ENCODE measurements at places on chromosomes 3 and 15.
A peak's percentile ranks its signal among the peaks of the same experiment; 100 is the strongest.

- no peak for DNase-seq
These were observed 246.4 kb downstream of the ZNF621 start for GRCh38 chr3:40771112-40771511.

- DNase-seq: no peak
These were observed 34.3 kb downstream of the ASTE1 start for GRCh38 chr3:130992344-130992743.

GRCh38 chr3:101117980-101118379 lies 124.8 kb upstream of the ABI3BP start:
- DNase-seq: no peak

- DNase-seq: no peak
These were observed 21.2 kb downstream of the MYO9A start for GRCh38 chr15:72096796-72097195.

GRCh38 chr3:140258222-140258724 lies 323.3 kb downstream of the CLSTN2 start:
- DNase-seq: no peak

- DNase-seq: no peak
These were observed 183.7 kb downstream of the NTRK3 start for GRCh38 chr15:88072598-88073390.

- no peak for DNase-seq
These were observed 2.0 kb upstream of the MELTF start for GRCh38 chr3:197031315-197032285.

DNA sequence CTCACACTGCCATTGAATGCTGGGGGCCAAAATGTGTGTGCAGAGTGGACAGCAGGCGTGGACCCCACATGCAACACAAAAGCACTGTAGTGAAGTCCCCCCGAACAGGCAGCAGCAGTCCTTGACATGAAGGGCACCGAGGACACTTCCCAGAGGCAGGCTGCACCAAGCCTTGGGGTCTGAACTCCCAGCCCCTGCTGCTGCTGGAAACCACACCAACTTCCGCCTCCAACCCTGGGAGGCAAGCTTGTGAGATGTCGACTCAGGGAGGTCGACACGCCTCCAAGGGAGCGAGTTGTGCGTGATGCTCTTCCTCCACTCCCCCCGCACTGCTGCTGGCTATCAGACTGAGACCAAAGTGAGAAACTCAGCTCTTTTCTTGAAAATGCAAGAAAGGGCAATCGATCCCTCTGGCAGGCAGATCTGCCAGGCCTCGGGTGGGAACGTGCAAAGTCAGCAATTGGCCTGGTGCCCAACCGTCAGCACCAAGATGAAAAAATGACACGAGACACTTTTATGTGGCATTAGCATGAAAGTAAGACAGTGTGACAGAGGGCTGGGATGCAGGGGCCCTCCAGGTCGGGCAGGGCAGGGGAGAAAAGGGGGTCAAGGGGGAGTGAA lies 43.6 kb downstream of the WHAMM start:
- no peak for DNase-seq

GRCh38 chr3:100368441-100368840 lies 32.4 kb downstream of the TOMM70 start:
- DNase-seq: no peak

DNA sequence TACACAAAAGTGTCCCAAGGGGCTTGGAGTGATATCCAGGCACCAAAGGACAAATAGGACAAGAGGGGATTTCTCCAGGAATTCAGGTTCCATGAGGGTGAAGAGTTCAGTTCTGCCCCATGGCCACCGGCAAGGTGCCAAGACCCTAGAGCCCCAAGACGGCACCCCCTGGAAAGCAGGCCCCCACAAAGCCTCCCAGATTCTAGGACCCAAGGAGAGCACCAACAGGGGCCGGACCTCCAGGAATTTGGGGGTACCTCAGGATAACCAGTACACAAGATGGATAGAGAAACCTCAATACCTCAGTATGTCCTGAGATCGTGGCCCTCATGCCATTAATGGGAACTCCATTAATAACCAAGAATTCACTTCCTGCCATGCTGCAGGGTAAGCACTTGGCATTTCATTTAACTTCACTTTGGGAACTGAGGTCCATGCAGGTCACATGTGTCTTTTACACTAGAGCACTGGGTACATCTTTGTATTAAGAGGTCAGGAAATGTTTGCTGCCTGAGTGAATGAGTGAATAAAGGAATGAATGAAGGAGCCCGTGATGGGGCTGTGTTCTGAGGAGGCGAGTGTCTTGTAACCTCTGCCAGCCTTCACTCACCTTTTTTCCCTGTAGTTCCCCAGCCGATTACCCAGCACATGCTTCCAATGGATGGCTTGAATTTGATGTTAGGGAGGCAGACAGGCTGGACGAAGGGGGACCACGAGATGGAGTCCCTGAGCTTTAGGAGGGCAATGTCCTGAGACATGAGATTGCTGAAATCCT lies 15.5 kb upstream of the PRSS50 start:
- DNase-seq: peak; percentile 36

- DNase-seq: no peak
These were observed 56.1 kb upstream of the KIF23 start for GRCh38 chr15:69357773-69358771.

- no peak for DNase-seq
These were observed 1.8 kb upstream of the RPP25 start for GRCh38 chr15:74958320-74958907.

DNA sequence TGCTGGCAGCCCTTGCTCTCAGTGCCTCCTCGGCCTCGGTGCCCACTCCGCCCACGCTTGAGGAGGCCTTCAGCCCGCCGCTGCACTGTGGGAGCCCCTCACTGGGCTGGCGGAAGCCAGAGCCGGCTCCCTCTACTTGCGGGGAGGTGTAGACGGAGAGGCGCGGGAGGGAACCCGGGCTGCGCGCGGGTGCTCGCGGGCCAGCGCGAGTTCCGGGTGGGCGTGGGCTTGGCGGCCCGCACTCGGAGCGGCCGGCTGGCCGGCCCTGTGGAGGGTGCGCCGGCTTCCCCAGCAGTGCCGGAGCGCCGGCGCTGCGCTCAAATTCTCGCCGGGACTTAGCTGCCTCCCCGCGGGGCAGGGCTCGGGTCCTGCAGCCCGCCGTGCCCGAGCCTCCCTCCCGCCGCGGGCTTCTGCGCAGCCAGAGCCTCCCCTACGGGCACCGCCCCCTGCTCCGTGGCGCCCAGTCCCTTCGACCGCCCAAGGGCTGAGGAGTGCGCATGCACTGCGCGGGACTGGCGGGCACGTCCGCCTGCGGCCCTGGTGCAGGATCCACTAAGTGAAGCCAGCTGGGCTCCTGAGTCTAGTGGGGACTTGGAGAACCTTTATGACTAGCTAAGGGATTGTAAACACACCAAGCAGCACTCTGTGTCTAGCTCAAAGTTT lies 231.5 kb downstream of the EFHB start:
- DNase-seq: no peak

DNA sequence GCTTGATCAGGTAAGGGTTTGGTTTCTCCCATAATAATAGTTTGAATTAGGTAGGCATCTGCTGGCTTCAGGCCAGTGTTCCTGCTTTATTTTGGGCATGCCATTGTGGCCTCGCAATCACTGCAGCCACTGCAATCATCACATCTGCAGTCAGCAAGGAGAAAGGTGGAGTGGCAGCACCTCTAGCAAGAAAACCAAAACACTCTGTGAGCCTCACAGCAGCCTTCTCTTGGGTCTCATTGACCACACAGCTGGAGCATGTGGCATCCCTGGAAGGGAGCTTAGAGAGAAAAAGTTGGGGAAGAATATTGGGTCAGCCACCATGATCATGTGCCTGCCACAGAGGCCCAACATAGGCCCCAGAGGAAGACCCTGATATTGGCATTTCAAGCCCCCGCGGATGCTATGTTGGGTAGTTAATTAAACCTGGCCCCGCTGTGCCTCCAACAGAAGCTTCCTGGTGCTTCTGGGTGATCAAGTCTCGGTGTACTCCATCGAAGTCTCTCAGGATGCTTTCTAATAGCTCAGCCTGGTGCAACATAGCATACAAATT lies 158.0 kb upstream of the UBE2E1 start:
- no peak for DNase-seq

- no peak for DNase-seq
These were observed 81.7 kb downstream of the DHX30 start for GRCh38 chr3:47884603-47885002.

GRCh38 chr3:167712445-167712844 lies 22.2 kb downstream of the PDCD10 start:
- no peak for DNase-seq

DNA sequence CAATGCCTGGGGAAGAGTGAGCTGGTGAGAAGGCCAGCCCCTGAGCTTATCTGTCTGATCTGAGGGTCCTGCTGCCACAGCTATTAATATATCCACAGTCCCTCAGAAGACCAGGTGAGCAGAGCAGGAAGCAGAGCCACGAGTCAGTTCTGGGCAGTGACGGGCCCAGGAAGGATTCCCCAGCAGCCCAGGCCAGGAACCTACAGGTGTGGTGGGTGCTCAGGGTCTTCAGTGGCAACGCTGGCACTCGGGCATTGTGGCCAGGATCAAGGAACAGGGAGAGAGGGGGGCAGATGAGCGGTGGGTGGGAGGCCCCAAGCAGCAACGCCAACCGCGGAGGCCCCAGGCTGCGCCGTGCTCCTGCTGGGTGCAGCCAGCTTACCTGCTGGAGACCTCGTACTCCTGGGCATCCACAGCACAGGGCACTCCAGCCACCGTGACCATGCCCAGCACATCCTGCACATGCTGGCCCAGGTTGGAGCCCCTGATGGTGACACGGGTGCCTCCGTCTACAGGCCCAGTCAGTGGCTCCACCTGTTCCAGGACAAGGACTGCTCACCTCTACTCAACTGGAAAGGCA lies 12.3 kb downstream of the PLXNB1 start:
- DNase-seq: no peak

DNA sequence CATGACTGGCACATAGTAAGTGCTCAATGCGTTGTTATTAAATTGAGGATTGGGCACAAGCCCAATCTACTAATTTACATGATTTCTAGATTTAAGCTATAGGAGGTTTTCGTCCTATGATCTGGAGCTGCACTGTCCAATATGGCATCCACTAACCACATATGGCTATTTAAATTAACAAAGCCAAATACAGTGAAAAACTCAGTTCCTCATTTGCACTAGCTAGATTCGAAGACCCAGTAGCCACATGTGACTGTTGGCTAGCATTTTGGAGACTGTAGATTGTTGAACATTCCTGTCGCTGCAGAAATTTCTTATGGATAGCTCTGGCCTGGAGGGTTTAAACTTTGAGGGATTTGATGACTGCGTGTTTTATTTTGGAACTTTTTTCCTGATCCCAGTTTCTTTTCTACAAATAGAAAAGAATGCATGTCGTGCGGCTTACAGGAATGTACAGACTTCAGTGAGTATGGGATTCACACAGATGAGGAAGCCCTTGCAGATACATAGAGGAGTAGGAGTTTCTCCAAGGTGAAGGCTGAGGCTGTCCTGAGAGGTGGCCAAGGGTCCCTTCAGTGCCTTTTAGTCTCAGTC lies 82.8 kb downstream of the SLCO3A1 start:
- no peak for DNase-seq

DNA sequence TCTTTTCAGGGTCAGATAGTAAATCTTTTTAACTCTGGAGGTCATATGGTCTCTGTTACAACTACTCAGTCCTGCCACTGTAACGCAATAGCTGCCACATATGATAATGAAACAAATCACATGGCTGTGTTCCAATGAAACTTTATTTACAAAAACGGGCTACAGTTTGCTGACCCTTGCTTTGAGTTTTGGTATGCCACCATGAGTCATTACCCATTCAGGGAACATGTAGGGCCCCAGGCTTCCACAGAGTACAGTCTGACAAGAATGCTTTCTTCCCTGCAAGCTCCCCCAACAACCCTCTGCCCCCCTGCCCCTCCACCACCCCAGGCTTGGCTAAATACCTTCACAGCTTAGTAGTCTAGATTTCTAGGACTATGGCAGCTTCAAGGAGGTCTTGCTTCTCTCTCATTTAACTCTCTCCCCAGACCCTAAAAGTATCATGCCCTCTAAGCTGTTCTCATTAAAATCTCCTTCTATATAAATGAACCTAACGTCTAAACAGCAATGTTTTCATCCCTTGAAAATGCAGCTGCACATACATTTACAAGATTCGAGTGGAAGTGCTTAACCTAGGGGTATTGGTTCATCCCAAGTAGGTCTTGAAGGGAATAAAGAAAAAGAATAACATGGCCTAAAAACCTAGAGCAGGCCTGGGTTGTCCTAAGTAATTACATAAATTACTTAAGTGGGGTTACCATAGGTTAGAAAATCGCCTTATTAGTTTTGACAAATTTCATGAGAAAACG lies 117.8 kb upstream of the PRICKLE2 start:
- DNase-seq: no peak

DNA sequence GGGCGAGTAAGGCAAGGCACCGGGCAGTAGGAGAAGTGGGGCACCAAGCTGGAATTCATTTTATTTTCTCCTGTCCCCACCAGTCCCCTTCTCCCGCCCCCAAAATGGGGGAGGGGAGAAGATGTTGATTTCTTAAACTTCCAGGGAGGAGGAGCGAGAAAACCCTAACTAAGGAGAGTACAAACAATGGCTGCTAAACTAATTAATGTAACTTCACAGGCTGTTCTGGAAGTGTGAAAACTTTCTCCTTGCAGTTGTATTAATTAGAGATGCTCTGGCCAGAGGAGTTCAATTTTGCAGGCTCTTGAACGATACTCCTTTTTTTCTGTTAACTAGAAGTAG lies 11.5 kb downstream of the ZIC4 start:
- no peak for DNase-seq

DNA sequence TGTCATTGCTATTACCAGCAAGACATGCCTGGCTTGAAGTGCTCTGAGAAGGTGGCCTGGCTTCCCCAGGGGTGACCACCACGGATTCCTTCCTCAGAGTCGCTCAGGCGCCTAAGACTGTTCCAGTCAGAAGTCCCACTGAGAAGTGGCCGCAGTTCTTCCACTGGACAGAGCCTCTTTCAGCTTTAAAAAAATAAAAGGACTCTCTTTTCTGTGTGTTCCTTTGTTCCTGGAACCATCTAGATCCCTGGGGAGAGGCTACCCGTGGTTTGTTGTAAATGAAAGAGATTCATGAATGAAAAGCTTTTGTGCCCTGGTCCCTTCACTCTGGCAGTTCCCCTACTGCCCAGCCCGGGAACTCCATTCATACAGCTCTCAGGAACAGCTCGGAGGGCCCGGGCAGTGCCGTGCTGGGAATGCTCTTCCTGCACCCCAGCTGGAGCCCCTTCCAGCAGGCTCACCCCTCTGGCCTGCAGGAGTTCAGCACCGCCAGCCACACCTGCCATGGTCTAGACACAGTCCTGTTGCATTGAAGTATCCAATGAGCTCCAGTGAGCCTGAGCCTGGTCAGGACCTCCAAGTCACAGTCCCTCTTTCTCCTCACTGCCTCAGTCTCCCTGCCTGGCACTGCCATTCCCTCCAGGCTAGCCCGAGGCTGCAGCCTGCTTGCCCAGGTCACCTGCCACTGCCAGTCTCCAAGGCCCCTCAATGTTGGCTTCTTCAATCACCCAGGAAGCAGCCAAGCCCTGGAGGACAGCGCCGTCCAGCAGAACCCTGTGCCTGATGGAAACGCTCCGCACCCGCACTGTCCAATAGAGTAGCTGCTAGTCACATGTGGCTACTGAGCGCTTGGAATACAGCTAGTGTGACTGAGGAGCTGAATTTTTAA lies 75.4 kb downstream of the XXYLT1 start:
- DNase-seq: peak; percentile 50

Measured in left forelimb (tissue), 1 donor.